ENCODE measurements at places on chromosomes 5 and 9. TPM values are rescaled to one million over a fixed set of nuclear protein-coding genes. Genes with fewer than 3 reads are reported as not detected.

- no peak for DNase-seq
Observed at GRCh38 chr9:72065076-72065475, 4.7 kb upstream of the C9orf57 start.

The CDKN2B-AS1 gene
- total RNA-seq: 10.8 TPM

The BRIX1 gene
- 31.7 TPM for total RNA-seq

The SMIM32 gene
- total RNA-seq: 0.32 TPM

The DDX4 gene
- total RNA-seq: 0.18 TPM

DNA sequence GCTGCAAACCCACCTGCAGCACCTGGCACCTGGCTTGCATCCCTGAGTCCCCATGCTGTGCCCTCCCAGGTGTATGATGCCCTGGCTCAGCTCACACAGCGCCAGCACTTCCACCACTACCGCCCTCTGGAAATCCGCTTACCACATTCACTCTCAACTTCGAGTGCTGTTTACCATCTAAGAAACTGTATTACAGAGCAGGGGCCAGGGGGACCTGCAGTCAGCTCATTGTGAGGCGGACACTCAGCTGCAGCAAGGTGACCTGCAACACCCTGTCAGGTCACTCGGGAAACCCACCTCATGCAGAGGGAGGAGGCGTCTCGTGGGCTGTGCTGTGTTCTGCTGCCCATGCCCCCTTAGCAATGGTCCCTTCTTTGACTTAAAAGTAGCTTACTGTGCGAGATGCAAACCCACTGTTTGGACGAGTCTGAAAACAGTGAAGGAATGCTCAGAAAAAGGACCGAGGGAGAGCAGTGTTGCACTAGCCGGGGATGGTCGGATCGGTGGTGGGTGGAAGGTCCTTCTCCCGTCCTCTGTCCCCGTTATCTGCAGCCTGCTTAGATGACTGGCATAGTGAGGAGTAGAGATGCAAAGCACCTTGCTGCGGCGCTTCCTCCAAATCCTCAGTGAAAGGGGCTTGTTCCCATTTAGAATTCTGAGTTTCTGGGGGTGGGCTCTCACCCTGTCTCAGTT lies 55.2 kb upstream of the CTSL start:
- no peak for DNase-seq

DNA sequence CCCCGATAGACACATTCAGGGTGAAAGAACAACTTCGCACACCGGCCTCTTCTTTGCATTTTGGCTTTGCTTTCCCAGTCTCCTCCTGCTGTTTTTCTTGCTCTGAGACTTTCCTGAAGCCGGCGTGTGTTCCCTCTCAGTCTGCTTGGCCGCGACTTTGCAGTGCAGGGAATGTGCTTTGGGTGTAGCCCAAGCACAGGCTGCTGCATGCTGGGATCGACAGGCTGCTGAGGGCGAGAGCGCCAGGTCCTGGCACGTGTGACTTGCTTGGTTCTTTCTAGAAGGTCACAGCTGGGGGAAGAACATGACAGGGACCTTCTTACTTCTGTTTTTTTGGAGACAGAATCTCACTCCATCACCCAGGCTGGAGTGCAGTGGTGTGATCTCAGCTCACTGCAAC lies 40.6 kb downstream of the TENT4A start:
- no peak for DNase-seq

DNA sequence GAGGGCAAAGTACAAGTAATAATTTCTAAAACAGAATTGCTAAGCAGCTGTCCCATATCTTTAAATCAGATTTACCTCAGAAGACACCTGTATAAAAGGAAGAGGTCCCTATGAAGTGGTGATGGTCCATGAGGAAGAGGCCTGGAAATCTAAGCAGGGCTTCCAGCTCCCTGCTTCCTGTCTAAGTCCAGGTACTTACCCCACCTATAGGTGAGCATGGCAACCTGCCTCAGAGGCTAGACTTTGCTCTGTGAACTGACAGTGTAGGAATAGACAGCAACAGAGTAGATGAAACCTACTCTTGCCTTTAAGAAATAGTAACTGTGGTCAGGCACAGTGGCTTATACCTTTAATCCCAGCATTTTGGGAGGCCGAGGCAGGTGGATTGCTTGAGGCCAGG lies 55.8 kb upstream of the ARRDC3 start:
- no peak for DNase-seq

The DAB2 gene
- 58.1 TPM for total RNA-seq

- DNase-seq: no peak
Observed at GRCh38 chr9:114139071-114139470, 16.3 kb upstream of the COL27A1 start.
